ENCODE measurements at places on chromosomes 13 and 19.
A peak's percentile ranks its signal among the peaks of the same experiment; 100 is the strongest.

GRCh38 chr19:14530005-14530348 lies 583 bp downstream of the TECR start:
- DNase-seq, result no peak

DNA sequence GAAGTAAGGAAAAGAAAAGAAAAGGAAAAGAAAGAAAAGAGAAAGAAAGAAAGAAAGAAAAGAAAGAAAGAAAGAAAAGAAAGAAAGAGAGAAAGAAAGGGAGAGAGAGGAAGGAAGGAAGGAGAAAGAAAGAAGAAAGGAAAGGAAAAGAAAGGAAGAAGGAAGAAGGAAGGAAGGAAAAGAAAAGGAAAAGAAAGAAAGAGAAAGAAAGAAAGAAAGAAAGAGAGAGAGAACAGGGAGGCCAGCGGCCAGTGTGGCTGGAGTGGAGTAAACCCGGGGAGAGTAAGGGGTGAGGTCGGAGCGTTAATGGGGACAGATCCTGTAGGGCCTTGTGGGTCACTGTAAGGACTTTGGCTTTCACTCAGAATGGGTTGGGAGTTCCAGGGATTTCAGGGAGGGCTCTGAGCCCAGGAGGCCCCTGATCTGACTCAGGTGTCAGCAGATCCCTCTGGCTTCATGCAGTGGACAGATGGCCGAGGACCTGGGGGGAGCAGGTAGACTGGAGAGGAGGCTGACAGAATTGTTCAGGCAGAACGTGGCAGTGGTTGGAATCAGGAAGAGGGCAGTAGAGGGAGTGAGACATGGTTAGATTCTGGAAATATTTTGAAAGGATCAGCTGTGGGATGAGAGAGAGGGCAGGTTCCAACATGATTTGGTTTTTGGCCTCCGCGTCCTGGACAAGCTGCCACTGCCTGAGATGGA lies 19.8 kb upstream of the FXYD3 start:
- DNase-seq, result peak; percentile 27

DNA sequence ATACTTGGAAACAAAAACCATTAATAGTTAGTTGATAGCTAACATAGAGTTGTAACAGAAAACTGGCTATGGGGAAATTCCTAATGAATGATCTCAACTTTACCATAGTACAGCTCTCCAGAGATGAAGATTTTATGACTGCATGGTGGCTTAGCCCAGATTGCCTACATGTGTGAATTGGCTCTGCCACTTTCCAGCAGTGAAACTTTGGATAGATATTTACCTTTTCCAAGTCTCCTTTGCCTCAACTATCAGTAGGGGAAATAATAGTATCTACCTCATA lies 161.1 kb downstream of the LACC1 start:
- DNase-seq, result no peak

- no peak for DNase-seq
Measured at GRCh38 chr19:2167896-2168618, 4.3 kb downstream of the DOT1L start.

GRCh38 chr19:30452931-30453330 lies 80.7 kb downstream of the ZNF536 start:
- DNase-seq, result no peak

GRCh38 chr19:6125571-6125989 lies 9.9 kb upstream of the ACSBG2 start:
- peak; percentile 58 for DNase-seq

GRCh38 chr13:71524613-71525304 lies 342.2 kb downstream of the DACH1 start:
- DNase-seq, result peak; percentile 64

DNA sequence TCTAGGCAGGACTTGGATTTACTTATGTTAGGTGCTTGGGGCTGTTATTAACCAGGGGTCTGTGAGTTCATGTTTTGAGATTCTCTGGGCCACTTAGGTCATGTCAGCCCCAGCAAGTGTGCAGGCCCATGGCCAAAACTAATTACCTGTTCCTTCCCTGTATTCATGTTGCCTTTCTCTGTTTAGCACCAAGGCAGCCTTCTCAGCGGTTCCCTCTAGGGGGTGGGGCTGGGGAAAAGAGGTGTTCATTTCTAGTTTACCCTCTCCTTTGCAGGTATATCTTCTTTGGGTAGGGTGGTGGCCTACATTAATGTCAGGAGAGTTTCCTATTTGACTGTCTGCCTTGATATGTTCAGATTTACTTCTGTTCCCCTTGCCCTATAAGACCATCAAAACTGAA lies 61.7 kb downstream of the PDS5B start:
- no peak for DNase-seq

GRCh38 chr19:13013649-13014048 lies 18.4 kb downstream of the NFIX start:
- no peak for DNase-seq

DNA sequence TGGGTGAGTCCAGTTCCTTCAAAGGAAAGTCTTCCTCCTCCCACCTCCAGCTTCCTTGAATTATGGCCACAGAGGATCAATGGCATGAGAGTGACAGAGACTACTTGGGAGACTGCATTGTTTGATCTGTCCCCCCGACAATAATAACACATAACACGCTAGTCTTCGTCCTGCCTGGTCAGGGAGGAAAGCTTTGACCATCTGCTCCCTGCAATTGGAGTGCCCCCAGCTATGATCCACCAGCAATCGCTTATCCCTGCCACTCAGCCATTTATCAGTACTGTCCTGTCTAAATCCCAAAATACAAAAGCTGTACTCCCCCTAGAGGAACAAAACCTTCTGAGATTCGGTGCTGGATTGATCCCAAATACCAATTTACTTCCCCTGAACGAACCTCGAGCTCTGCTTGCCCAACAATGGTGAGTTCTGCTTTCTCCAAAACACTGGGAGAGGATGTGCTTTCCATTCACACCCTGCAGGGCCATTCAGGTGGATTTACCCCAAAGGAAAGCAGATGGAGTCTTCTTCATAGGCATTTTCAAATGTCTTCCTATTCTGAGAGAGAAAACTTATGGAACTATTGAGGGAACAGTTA lies 466.7 kb downstream of the TSHZ3 start:
- no peak for DNase-seq

DNA sequence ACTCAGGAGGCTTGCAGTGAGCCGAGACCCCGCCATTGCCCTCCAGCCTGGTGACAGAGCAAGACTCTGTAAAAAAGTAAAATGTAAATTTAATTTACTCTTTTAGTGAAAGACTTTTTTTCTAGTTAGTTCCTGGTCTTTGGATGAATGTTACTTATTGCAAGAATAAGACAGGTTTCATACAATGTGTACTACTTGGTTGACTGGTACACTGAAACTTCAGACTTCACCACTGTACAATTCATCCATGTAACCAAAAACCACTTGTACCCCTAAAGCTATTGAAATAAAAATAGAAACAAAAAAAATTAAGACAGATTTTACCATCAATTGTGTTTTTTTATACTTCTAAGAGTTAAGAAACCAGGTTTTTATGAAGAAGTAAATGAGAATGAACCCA lies 35.5 kb downstream of the GPALPP1 start:
- no peak for DNase-seq

DNA sequence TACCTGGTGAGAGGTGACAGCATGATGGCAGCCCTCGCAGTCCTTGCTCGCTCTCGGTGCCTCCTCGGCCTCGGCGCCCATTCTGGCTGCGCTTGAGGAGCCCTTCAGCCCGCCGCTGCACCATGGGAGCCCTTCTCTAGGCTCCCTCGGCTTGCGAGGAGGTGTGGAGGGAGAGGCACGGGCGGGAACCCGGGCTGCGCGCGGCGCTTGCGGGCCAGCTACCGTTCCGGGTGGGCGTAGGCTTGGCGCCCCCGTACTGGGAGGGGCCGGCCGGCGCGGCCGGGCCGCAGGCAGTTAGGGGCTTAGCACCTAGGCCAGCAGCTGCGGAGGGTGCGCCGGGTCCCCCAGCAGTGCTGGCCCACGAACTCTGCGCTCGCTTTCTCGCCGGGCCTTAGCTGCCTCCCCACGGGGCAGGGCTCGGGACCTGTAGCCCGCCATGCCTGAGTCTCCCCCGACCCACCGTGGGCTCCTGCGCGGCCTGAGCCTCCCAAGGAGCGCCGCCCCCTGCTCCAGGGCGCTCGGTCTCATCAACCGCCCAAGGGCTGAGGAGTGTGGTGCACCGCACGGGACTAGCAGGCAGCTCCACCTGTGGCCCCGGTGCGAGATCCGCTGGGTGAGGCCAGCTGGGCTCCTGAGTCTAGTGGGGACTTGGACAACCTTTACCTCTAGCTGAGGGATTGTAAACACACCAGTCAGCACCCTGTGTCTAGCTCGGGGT lies 1624.3 kb downstream of the SLITRK1 start:
- no peak for DNase-seq

- no peak for DNase-seq
Measured at GRCh38 chr13:49693191-49693733, 2.0 kb upstream of the EBPL start.

DNA sequence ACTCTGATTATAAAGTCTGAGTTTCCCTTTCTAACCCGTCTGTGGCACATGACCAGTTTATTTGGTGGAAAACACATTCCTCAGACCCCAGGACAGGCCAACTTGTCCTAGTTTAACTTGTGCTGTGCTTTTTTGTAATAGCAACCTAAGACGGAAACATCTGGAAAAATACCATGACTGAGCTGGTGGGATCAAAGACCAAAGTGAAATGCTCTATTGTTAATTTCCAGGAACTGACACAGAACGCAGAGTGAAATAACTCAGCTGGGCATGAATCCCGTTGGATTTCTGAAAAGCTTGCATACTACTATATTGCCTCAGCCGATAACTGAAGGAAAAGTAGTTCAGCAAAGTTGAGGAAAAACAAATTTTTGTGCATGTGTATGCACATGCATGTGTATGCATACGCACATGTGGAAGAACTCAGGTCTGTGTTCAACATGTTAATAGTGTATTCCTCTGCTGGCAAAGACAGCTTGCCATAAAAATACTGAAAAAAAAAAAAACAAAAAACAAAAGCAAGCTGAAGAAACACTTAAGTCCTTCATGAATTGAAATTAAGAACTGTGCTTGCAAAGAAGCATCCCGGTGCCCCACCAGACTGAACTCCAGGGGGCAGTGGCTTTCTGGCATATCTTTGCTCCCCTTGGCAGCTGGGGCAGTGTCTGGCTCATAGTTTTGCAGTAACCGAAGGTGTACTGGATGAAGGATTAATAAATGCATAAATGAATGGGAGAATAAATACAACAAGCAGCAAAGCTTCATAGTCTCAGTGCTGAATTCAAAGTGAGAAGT lies 187.8 kb downstream of the LHFPL6 start:
- DNase-seq, result peak; percentile 50

DNA sequence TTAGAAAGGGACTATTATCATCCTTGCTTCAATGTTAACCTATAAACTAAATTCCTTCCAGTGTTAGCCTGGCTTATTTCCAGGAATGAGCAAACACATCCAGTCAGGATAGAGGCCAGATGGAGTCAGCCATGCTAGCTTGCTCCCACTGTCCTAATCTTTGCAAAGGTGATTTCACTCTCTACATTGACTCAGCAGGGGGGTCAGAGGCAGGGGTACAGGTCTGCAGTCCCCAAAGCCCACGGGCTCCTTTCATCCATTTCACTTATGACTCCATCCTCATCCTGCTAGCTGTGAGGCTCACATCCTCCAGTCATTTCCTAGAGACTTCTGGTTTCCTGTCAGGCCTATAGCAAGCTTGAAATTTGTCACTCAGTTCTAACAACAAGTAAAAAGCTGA lies 63.4 kb upstream of the CEACAM8 start:
- no peak for DNase-seq
